RWPE2 (cell line): ENCODE measurements at places on chromosomes 13 and 19.

GRCh38 chr19:4295972-4296771 is 6.0 kb downstream of the TMIGD2 start:
- no peak overlapping the region for H3K4me3 ChIP-seq
- H3K27ac ChIP-seq, result no peak overlapping the region
- no peaks in the 10 kb centered on the region for H3K4me1 ChIP-seq
- no peaks in the 10 kb centered on the region for H3K27me3 ChIP-seq
- H3K36me3 ChIP-seq, result no peaks in the 10 kb centered on the region

- peaks cover 13% of the 10 kb centered on the region for H3K4me1 ChIP-seq
- H3K4me3 ChIP-seq, result no peak overlapping the region
- DNase-seq, result no peak
- no peaks in the 10 kb centered on the region for H3K36me3 ChIP-seq
- no peak overlapping the region for H3K27ac ChIP-seq
Observed at GRCh38 chr13:109644956-109645355, 141.4 kb downstream of the IRS2 start.

- no peak for DNase-seq
- no peaks in the 10 kb centered on the region for H3K4me1 ChIP-seq
Observed at GRCh38 chr19:9986787-9987281, 23.5 kb downstream of the COL5A3 start.

DNA sequence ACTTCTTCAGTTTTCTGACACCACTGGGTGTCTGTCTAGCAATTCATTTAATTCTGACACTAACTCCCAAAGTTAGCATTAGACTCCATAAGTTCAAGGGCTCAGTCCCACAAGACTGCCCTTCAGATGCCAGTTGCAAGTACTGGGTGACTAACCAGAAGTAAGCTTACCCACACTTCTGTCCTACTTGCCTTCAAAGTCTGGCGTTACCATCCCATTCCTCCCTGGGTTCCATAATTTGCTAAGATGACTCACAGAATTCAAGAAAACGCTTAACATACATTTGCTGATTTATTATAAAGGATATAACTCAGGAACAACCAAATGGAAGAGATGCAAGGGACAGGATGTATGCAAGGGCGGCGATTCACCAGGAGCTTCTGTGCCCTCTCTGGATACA is 45.5 kb upstream of the NPAS1 start:
- H3K36me3 ChIP-seq, result 0 out of 2 replicates have a peak, but pooled peaks cover 9% of the 10 kb centered on the region
- H3K4me1 ChIP-seq, result peaks cover 12% of the 10 kb centered on the region
- DNase-seq, result no peak
- H3K4me3 ChIP-seq, result no peak overlapping the region
- H3K27me3 ChIP-seq, result no peaks in the 10 kb centered on the region

DNA sequence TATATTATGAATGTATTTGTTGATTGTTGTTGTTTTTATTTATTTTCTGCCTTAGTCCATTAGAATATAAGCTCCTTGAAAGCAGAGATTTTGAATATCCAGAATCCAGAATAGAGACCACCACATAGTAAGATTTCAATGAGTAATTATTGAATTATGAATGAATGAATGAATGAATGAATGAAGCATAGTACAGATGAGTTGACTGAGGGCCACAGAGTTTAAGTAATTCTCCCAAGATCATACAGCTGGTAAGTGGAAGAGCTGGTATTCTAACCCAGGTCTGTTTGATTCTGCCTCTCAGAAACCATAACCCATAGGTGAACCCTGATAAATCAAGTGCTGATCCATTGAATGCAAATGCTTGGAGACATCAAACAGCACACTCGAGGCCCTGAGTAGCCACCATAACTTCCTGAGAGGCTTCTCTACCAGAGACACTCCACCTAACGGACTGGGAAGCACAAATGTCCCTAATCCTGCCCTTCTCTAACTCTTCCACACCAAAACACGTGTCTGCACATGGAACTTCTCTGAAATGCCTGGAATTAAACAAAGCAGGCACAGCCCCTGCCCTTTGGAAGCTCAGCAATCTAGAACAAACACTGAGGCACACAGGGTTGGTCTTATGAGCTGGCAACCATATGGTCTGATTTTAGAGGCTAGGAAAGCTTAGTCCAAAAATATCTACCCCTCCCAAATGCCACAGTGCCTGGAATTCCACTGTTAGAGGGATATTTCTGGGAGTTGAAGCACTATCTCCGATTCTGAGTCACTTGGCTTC is 190.1 kb downstream of the FOXO1 start:
- H3K4me1 ChIP-seq, result no peaks in the 10 kb centered on the region
- no peaks in the 10 kb centered on the region for H3K36me3 ChIP-seq
- no peak overlapping the region for H3K27ac ChIP-seq
- DNase-seq, result no peak
- no peak overlapping the region for H3K4me3 ChIP-seq

DNA sequence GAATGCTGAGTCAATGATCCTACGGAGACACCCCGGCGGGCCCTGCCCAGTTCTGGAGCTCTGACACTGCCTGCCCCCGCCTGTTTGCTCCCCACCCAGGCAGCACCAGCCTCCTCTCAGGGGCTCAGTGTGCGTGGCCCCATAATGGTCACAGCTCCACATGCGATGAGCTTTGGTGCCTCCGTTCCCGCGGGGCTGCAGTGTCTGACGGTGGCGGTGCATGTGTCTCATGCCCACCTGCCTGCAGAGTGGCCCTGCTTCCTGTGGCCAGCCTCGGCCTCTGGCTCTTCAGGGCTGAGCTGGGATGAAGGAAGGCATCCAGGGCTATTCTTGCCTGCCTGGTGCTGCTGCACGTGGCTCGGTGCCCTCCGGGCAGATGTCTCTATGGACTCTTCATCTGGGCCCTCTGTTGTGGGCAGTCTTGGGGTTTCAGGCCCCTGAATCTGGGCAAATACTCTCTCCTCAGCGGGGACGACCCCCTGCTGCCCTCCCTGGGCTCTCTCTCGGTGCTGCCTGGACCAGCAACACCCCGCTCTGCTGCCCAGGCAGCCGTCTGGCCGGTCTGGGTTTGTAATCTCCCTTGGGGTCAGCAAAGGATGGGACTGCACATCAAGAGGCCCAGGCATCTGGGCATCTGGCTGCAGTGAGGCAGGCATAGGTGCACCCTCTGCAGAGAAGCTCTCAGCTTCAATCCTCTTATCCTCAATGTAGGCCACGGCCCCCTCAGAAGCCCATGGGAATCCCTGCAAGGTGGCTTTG is 19.3 kb upstream of the TMEM255B start:
- no peaks in the 10 kb centered on the region for H3K36me3 ChIP-seq
- H3K27me3 ChIP-seq, result no peaks in the 10 kb centered on the region
- H3K4me1 ChIP-seq, result peaks cover 12% of the 10 kb centered on the region
- H3K4me3 ChIP-seq, result no peak overlapping the region
